ENCODE measurements at places on chromosomes 5 and 9.

DNA sequence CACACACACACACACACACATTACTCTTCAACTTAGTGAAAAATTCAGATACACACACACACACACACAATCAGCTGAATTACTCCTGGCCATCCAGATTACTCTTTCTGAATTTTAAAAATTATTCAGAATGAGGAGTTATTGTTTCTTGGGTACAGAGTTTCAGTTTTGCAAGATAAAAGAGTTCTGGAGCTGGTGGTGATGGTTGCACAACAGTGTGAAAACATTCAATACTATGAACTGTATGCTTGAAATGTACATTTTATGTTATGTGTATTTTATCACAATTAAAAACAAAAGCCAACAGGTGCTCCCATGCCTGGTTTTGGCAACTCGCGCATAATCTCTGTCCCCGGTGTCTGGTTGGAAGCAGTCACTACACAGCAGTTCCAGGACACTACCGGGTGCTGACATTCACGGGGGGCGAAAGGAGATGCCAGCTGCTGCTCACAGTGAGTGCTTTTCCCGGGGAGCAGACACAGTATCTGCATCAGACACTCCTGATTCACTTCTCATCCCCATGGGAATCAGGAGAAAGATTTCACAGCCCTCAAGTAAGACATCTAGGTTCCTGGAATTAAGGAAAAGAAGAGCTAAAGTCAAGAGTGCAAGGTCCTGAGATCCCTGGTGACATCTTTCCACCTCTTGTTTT, 55.7 kb downstream of the LHFPL2 start:
- DNase-seq, result no peak

DNA sequence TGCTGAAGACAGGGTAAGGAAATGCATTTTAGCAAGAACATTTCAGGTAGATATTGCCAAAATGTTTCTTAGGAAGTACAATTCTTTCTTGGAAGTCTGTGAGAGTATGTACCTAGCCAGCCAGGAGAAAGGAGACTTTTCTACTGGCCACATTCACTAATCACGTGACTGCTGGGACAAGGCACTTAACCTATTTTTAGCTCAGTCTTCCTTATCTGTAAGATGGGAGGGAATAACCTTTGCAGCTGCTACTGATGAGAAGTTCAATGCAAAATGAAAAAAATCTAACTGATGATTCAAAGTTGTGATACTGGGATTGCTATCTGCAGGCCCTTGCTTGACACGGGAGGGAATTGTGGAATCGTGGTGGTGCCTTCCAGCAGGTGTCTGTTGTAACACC, 42.6 kb upstream of the SLC28A3 start:
- no peak for DNase-seq

DNA sequence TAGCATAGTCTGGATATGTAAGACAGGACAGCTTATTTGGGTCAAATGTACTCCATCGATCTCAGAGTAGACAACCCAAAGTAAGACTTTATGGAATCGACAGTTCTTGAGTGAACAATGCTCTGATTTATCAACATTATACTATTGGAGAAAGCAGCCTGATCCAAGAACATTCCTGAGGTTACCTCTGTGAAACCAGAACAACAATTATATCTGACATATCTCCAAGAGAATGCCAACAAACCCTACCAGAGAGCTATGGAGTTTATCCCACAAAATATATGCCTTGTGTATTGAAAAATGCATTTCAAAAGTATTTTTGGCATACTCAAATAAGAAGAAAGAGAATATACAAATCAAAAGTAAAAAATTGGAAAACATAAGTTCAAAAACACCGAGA, 1985.9 kb downstream of the EFNA5 start:
- no peak for DNase-seq

DNA sequence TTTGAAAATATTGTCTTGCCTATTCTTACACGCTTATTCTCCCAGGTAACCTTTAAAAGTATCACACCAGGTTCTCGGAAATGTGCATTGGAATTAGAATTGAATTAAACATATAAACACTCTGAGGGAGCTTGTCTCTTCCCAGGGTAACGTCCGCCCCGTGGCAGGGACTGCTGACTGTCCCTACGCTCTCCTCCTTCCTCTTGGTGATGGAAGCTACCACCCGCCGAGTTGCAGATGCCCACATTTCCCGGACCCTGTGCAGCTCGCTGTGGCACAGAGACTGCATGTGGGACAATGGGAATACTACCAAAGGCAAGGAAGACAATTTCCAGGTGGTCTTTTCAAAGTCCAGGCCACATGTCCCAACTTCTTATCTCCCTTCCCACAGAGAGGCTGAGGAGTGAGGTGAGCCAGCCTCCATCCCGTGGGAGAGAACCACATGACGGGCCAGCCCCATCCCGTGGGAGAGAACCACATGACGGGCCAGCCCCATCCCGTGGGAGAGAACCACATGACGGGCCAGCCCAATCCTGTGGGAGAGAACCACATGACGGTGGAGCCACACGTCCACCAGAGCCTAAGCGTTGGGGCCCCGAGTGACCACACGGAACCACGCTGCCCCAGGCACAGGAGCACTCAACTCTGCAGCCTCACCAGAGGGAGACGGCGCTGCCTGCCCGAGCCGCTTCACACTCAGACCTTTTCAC, 249.4 kb upstream of the IRX1 start:
- no peak for DNase-seq

DNA sequence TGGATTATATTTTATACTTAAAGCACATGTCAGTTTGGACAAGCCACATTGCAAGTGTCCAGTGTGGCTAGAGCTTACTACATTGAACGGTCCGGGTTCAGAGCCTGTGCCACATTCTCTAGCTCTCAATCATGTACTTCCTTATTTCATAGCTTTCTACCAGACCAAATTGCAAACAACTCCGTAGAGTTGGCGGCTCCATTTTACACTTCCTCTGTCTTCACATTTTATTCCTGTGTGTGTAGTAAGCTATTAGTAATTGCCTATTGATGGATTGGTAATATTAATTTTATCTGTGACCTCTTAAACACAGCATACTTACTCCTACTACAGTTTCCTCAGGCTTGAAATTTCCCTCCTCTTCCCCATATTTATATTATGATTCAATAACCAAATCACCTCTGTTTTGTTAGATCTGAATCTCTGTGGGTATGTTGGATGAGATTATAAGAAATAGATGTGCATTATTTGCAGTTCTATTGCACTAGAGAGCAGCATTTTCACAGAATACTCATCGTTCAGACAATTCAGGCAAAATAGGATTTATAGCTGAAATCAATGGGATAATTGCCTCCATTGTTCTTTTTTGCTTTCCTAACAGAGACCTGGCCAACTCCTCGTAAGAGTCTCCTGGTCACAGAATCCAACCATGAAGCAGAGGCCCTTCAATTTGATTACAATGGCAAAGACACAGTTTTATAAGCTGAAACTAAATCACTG, 29.0 kb upstream of the C9orf72 start:
- no peak for DNase-seq

DNA sequence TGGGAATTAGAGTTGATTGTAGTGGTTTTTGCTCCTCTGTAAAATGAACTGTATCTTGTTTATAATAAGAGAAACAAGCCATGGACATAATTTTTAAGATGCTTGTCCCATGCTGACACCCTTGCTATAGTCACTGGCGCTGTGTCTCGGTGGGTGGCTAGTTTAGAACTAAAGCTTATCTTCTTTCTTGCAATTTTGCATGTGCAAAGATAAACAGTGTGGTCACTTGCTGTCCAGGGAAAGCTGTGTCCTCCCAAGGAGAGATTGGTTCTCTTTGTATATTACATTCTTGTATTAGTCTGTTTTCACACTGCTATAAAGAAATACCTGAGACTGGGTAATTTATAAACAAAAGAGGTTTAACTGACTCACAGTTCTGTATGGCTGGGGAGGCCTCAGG, 143.8 kb downstream of the MELK start:
- no peak for DNase-seq

DNA sequence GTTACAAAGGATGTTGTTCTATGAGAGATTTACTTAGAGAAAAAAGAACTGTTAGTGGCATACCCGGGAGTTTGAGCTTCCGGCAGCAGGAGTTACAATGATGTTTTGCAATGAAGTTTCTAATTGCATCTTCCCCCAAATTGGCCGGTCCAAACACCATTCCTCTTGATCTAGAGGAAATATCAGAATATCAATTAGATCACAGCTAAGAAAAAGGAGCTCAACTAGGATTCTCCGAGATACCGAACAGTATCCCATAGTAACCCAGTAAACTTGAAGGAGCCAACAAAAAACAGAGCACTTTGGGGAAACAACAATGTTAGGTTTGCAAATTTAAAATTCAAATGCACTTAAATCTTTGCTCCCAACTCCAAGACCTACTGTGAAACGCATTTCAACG, 159.5 kb downstream of the TRPM6 start:
- no peak for DNase-seq

GRCh38 chr5:179120951-179121666, 60.9 kb downstream of the ZNF354C start:
- no peak for DNase-seq

GRCh38 chr5:5638211-5638610, 215.7 kb downstream of the ICE1 start:
- DNase-seq, result no peak

DNA sequence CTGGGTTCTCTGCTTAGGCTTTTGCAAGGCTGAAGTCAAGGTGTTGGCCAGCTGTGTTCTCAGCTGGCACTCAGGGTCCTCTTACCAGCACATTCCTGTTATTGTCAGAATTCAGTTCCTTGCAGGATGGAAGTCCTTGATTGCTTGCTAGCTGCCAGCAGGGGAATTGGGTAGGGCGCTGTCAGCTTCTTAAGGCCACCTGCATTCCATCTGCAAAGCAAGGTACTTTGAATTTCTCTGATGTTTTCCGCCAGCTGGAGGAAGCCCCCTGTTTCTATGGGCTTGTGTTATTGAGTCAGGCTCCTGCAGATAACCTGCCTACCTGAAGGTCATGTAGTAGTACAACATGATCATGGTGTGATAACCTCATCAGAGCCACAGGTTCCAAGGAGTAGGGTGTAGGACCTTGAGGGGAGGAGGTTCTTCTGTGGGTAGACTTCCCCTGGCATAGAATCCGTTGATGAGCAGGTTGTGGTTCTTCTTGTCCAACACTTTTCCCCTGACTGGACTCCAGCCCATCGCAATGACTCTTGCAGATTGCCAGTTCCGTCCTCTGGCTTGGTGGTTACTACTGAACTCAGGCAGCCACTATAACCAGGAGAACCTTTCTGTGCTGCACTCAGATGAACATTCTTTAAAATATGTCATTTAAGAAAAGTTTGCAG, 6.8 kb downstream of the TENT4A start:
- no peak for DNase-seq

DNA sequence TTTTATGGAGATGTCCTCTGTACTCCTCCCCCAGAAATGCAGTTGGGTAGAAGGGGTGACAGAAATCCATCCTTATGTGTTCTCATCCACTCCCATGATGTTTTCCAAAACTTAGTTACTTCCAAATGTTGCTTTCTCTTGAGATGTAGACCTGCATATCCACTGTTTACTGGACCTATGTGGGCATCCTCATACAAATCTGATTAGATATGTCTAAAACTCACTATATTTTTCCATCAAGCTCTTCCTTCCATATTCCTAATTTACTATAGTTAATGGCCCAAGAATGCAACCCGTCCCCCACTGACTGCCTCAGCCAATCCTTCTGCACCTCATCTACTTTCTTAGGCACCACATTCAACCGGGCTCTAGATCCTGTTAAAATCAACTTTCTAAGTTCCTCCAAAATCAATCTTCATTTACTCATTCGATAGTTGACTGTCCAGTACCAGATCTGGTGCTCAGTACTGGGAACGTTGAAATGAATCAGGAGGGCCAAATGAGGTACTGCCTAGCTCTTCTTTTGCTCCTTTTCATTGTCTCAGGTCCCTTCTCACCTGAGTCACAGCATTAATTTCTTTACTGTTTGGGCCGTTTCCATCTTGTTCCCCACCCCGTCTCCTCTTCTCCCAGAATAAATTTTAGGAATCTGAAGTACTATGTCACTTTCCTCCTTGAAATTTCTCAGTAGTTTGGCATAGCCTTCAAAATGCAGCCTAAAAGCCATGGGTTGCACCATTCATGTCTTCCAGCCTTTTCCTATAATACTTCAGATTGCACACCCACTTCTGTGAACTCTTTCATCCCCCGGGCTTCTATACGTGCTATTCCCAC, 7.9 kb downstream of the PLK2 start:
- no peak for DNase-seq

GRCh38 chr5:108813673-108814072, 66.0 kb downstream of the FER start:
- DNase-seq, result no peak

DNA sequence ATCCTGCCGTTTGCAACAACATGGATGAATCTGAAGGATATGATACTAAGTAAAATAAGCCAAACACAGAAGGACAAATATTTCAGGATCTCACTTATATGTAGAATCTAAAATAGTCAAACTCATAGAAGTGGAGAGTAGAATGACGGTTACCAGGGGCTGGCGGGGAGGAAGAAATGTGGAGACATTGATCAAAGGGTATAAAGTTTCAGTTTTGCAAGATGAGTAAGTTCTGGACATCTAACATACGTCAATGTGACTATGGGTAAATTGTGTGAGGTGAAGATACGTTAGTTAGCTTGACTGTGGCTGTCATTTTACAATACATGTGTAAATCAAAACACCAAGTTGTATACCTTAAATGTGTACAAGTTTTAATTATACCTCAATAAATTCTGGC, 200.3 kb downstream of the SNX18 start:
- peak; percentile 5 for DNase-seq

- DNase-seq, result no peak
These were observed 24.4 kb downstream of the WDR36 start for GRCh38 chr5:111116550-111116949.

DNA sequence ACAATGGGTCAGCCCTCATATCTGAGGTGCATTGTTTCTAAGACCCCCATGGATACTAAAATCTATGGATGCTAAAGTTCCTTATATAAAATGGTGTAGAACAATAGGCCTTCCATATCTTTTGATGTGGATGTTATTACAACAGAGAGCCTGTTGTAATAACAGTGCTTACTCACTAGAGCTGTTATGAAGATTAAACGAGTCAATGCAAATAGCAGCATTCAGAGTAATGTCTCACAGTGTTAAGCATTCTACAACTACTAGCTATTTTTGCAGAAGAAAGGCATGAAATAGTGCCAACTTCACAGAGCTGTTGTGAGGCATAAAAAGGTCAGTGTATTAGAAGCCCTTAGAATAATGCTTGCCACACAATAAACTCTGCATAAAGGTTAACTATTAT, 13.0 kb downstream of the CHSY3 start:
- no peak for DNase-seq

DNA sequence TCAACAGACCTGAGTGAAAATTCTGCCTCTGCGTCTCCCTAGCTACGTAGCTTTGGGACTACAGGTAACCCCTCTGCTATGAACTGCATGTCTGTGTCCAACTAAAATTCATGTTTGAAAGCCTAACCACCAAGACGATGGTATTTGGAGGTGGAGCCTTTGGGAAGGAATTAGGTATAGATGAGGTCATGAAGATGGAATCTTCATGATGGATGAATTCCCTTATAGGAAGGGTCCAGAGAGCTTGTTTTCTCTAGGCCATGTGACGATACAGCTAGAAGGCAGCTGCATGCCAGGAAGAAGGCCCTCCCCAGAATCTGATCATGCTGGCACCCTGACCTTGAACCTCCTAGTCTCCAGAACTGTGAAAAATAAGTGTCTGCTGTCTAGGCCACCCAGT, 296.4 kb downstream of the SLIT3 start:
- no peak for DNase-seq

GRCh38 chr9:81848472-81848871, 79.8 kb upstream of the SPATA31D4 start:
- DNase-seq, result no peak

- no peak for DNase-seq
These were observed 567.2 kb downstream of the PTPRD start for GRCh38 chr9:10045598-10045997.
